ENCODE measurements at places on chromosomes 2 and 18.
A peak's percentile ranks its signal among the peaks of the same experiment; 100 is the strongest.

- no peak for DNase-seq
Observed at GRCh38 chr18:36420826-36421225, 123.3 kb downstream of the FHOD3 start.

- DNase-seq, result peak; percentile 52
Observed at GRCh38 chr2:217886720-217887309, 116.0 kb downstream of the TNS1 start.

GRCh38 chr2:179252423-179252822 is 12.2 kb downstream of the SESTD1 start:
- no peak for DNase-seq

DNA sequence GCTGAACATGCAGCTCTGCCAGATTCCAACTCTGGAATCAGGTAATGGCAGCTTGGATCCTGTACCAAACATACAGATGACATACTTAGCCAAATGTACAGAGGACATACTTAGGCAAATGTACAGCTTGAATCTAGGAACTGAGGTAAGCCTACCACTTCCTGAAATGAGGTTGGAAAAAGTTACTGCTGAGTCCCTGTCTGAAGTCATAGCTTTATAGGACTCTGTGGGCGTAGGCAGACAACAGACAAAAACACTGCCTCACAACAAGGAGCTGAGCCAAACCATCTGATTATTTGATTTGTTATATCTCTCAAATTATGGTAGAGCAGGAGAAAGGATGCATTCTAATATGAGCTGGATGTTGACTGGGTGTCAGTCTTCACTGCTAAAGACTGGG is 290.2 kb upstream of the TCF4 start:
- DNase-seq, result no peak

DNA sequence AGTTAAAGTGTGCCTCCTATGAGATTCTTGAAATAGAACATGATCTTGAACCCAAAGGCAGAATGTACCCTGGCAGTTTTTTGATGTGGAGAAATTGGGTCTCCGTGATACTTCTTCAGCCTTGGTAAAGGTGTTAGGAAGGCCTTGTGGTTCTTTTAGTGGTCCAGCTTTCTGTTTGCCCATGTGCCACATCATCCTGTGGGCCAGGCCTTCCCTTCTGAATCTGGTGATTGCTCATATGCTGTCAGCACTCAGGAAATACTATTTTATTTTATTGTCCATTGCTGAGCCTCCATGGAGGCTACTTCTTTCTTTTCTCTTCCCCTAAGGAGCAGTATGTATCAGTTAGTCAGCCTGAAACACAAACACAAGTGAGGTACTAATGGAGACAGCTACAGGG is 52.9 kb downstream of the CCDC141 start:
- no peak for DNase-seq

DNA sequence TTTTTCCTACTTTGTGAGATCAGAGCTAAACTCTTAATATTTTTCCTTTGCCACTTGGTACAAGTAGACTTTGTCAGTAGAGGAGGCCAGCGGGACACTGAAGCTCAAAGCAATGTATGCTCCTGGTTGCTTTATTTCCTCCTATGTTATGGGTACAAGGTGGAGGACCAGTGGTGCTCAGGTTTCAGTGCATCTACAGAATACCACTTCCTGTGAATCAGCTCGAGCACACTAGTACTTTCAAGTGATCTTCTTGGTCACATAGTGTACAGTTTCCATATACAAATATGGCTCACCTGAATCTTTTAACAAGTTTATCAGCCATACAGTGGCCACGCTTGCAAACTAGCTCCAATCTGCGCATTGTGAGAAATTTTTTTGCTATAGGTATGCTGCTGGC is 1674.8 kb upstream of the TMEFF2 start:
- no peak for DNase-seq

GRCh38 chr2:172921532-172922236 is 154.0 kb upstream of the MAP3K20 start:
- DNase-seq, result no peak

GRCh38 chr2:21268878-21269224 is 145.1 kb downstream of the TDRD15 start:
- DNase-seq, result no peak

DNA sequence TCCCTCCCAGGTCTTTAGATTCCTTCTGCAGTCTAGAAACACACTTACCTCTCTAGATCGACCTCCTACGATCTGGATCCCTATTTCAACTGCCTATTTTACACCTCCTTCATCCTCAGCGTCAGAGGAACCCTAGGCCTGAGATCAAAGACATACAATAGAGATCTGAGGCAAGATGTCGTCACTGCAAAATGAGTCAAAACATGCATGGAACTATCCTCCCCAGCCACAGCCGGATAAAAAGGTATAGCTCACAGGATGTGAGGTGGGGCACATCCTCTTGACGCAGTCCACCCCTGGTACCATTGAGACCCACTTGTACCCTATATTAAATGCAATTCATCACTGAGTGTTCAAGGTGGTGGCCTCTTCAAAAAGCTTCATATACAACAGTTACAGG is 63.7 kb upstream of the DNAJC10 start:
- DNase-seq, result no peak

DNA sequence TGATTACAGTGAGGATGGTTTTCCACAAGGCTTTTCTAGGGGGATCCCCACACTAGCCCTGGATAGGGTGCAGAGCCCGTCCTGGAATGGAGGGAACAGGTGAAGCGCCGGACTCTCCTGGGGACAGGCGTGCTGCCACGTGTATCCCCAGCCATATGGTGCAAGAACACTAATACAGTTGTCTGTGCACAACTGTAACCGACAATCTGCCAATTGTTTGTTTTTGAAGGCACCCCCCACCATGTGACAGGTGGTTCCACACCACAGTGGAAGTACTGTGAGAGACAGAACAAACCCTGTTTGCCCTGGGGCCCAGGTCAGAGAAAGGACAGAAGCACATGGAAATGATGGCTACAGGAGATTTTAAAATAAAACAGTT is 52.9 kb downstream of the MYCN start:
- no peak for DNase-seq

DNA sequence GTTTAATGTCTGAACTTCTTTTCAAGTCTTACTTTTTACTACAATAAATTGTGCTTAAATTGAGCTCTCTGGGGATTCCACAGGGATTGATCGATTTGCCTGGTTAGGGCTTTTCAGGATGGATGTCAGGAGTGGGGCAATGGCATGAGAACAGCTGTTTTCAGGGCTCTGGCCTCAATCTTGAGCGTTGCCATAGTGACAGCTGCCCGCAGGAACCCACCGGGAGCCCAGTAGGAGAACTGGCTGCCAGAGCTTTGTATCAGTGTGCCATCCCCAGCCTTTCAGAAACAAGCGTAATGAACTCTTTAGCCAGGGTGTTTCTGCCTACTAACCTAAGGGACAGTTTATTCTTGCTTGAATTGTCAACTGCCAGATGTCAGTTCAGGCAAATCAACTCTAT is 93.5 kb downstream of the GALNT3 start:
- DNase-seq, result no peak

- DNase-seq, result no peak
Observed at GRCh38 chr2:182553483-182553882, 126.6 kb upstream of the PDE1A start.

- no peak for DNase-seq
Observed at GRCh38 chr2:213279116-213279620, 5.1 kb upstream of the SPAG16 start.

DNA sequence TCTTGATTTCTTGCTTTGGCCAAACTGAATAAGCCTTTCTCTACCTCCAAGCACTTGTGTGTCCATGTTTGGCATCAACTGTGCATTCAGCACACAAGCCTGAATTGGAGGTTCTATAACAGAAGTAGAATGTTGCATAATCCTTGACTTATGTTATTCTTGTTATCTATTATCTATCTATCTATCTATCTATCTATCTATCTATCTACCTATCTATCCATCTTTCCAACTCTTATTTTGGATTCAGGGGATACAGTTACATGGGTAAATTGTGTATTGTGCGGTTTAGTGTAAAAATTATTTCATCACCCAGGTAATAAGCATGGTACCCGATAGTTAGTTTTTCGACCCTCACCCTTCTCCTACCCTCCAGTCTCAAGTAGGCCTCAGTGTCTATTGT is 319.6 kb downstream of the PTH2R start:
- no peak for DNase-seq

DNA sequence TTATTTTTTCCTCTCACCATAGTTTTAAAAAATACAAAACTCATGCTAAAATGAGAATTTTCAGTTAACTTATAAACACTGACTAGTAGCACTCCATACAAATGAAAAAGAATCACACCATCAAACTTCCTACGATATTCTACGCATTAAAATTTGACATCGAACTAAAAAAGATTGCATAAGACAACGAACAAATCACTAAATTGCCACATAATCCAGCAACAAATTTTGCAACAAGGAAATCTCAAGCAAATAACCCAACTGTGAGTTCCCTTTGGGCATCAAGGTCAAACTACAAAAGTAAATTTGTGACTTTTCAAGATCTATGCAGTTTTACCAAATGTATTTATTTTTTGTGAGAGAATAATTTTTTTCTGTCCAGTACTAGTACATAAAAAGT is 1.5 kb downstream of the MAP3K2 start:
- no peak for DNase-seq

GRCh38 chr2:178114462-178114861 is 2.2 kb downstream of the RBM45 start:
- no peak for DNase-seq

DNA sequence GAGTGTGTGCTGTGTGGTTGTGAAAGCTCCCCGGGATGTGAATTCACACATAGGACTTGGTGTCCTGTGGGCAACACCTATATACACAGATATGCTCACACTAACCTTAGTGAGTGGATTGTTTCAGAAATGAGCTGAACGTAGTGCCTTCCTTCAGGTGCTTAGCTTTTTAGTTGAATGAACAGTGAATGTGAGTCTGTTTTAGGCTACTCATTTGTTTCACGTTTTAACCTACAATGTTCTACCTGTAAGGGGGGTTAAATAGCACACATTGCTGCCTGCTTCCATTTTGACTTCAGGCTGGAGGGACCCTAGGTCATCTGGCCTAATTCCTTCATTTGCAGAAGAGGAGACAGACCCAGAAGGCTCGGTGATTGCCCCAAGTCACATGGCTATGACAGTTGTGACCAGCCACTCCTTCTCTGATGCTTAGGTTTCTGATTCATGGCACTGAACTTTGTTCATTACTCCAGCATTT is 1.0 kb downstream of the PLEK start:
- no peak for DNase-seq

DNA sequence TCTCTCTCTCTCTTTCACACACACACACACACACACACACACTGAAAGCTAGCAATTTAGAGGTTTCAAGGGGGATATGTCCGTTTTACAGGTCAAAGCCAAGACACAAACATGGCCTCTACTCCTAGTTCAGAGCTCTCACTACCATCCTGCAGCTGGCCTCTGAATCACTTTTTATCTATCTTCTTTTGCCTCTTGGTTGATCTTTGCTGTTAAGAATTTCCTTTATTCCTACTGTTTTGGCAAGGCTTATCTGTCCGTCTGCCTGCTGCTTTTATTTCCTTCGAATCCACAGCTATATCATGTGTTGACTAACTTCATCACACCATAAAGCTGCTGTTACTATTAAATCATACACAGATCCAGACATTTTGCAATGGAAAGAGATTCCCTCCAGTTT is 543.0 kb downstream of the PLCL1 start:
- DNase-seq, result no peak

DNA sequence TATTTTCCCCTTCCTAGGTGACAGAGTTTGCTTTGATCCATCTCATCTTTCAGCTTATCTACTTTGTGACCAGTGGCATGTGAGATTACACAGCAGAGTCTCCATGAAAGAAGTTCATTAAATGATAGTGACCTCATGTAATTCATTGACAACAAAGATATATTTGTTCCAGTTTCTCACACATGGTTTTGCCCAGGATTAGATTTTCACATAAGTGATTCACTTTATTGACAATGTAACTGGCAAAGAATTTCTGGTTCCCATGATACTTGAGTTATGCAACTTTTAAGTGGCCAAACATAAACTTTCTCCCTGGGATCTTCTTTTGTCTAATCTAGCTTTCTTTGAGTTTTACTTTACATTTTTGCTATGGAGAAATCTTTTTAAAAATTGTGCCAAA is 50.0 kb downstream of the MC4R start:
- DNase-seq, result no peak

DNA sequence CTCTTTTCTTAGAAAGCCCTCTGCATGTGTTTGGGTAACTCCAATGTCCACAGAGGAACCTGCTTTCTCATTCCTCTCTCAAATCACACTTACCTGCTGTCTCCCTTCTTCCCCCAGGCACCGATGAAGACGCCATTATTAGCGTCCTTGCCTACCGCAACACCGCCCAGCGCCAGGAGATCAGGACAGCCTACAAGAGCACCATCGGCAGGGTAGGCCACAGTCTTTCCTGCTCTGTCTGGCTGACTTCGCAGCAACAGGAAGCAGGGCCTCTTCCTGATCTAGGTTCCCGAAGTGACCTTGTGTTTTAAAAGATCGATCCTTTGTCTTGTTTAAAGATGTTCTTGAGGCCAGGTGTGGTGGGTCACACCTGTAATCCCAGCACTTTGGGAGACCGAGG is 25.0 kb upstream of the GMCL1 start:
- DNase-seq, result no peak

GRCh38 chr2:204145791-204146190 is 209.2 kb downstream of the ICOS start:
- no peak for DNase-seq

DNA sequence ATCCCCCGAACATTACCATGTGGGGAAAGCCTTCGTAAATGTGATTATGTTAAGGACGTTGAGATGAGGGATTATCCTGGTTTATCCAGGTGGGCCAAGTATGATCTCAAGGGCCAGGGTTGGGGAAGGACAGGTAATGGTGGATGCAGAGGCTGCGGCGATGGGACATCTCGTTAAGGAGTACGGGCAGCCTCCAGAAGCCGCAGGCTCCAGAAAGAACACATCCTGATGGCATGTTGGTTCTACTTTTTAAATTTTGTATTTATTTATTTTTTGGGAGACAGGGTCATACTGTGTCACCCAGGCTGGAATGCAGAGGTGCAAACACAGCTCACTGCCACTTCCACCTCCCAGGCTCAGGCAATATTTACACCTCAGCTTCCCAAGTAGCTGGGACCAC is 86.2 kb upstream of the RAB6C start:
- no peak for DNase-seq

- no peak for DNase-seq
Observed at GRCh38 chr18:48186131-48186766, 222.9 kb downstream of the ZBTB7C start.

GRCh38 chr2:182915369-182916326 is 49.2 kb upstream of the FRZB start:
- no peak for DNase-seq

DNA sequence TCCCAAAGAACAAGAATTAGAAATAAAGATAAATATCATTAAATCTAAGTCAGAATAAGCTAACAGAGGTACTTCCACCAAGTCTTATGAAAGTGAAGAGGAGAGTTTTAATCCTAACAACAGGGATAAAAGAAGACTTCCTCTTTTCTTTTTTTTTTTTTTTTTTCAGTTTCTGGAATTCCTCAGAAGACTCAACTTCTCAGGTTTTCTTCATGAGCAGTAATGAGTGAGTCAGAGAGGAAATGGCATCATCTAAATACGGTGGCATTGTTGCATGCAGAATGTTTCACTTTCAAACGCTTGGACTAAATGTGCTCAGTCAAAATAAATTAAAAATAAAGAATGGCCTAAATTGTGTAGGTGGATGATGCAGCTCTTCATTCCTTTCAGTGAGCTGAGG is 45.6 kb upstream of the ARHGAP15 start:
- no peak for DNase-seq
